ENCODE measurements at places on chromosomes 13 and 19. TPM values are rescaled to one million over a fixed set of nuclear protein-coding genes. Genes with fewer than 3 reads are reported as not detected.
A peak's percentile ranks its signal among the peaks of the same experiment; 100 is the strongest.

GRCh38 chr19:41793414-41793727, 3.0 kb upstream of the CEACAM3 start:
- no peak for DNase-seq

DNA sequence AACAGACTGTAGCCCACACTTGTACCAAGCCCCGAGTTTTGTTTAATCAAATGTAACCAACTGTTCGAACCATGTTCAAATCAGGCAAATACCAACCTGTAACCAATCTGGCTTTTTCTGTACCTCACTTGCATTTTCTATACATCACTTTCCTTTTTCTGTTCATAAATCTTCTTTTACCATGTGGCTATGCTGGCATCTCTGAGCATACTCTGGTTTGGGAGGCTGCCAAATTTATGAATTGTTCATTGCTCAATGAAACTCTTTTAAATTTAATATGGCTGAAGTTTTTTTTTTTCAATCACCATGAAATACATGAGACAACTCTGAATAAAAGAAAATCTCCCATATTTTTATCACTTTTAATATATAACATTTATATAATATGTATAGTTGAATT, 256.1 kb downstream of the SLITRK6 start:
- no peak for DNase-seq

GRCh38 chr13:26621731-26622401, 64.4 kb downstream of the WASF3 start:
- DNase-seq: no peak

- no peak for DNase-seq
Observed at GRCh38 chr19:35334144-35334753, 5.3 kb downstream of the CD22 start.

DNA sequence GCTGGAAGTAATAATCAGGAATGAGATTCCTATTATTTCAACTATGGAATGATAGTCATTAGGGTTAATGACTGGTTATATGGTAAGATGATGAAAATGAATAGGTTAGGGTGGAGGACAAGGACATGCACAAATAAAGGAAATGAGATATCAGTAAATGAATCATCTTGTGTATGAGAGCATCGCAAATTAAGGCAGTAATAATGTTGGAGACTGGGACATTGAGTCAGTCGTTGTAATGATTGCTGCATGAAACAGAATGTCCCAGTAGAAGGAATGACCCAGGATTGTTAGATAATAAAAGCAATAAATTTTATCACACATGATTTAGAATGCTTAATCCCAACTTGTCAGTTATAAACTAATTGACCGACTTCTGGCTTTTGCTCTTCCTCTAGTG, 1733.7 kb upstream of the PCDH20 start:
- no peak for DNase-seq

DNA sequence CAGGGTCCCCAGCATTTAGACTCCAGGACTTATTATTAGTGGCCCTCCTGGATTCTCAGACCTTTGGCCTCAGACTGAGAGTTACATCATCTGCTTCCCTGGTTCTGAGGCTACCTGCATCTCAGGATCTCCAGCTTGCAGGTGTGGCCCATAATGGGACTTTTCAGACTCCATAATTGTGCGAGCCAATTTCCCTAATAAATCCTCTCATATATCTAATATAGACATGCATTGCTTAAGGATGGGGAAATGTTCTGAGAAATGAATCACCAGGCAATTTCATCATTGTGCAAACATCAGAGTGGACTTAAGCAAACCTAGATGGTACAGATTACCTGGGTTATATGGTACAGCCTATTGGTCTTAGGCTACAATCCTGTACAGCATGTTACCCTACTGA, 116.5 kb upstream of the FBXL3 start:
- no peak for DNase-seq

DNA sequence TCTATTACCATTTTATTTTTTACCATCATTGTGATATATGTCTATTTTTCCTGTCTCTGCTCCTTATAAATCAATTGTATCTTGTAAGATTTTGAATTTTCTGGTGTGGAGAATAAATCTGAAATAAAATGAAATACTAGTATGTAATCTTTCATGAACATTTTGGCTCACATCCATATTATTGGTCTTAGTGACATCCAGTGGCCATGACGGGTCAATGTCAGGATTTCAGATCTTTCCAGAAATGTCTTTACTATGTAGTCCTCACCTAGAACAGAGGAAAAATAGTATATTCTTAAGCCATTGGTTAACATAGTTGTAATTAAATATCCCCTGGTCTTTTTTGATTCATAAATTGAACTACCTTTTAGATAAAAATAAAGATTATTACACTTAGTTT, 109.8 kb upstream of the GPC6 start:
- DNase-seq: peak; percentile 9

GRCh38 chr13:90094357-90094756, 1253.1 kb upstream of the MIR17HG start:
- no peak for DNase-seq

DNA sequence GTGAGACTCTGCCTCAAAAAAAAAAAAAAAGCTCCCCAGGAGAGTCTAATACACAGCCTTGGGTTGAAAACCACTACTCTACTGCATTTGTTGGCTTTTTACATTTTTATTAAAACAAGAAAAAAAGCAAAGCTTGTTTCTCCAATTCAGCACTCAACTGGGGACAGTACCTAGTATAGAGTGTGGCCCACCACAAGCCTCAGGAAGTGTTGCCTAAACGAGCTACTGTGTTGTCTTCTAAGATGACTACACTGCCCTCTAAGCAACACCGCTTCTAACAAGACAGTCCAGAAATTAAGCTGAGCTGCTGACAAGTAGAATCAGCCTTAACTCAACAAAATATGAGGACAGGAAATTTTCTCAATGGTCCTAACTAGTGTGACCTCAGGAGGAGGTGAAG, 522.2 kb downstream of the FGF9 start:
- no peak for DNase-seq

- DNase-seq: no peak
Observed at GRCh38 chr13:96112936-96113335, 23.0 kb downstream of the HS6ST3 start.

DNA sequence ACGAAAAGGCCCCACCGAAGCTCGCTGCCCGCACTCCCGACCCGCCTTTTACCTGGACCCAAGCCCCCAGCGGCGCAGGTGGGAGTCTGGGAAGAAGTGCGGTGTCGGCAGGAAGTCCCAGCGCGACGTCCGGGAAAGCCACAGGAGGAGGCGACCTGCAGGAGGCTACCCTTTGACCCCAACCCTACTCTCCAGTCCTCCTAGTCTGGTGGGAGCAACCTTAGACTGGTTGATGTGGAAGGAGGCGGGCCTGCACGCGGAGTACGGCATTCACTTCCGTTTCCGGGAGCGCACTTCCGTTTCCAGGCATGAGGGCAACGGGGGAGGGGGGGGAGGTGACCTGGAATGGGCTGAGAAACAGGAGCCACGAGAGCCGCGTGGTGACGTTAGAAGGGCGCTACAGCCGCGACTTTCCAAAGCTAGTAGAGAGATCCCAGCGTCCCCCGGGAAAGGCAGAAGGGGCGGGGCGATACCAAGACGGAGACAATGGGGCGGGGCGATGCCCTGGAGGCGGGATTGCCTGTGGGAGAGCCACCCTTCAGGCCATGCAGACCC, 28.5 kb downstream of the ZNF266 start:
- DNase-seq: peak; percentile 88

DNA sequence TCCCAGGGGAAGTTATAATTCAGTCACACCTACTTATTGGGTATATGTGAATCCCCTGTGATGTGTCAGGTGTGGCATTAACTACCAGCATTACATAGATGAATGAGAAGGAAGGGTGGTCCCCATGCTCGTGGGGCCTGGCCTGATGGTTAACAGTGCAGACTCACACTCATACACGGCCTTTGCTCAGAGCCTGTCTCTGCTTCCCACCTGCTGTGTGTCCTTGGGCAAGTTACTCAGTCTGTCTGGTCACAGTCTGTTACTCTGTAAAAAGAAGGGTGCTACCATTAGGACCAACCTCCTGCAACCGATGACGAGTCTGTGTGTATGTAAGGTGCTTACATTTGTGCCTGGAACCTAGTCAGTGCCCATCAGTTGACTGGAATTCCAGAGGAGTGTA, 23.8 kb downstream of the SAFB start:
- no peak for DNase-seq

Gene PSG2
- total RNA-seq: not detected

Gene APC2
- 1.3 TPM for total RNA-seq

Gene SIGLEC5
- total RNA-seq: not detected

Gene DYRK1B
- total RNA-seq: 16.0 TPM

Gene RFPL4AL1
- total RNA-seq: not detected

Gene SOX1
- 56.6 TPM for total RNA-seq

Gene LGALS4
- 0.81 TPM for total RNA-seq

Gene KCNJ14
- 6.5 TPM for total RNA-seq

Gene DAND5
- 0.17 TPM for total RNA-seq

Gene ZNF835
- total RNA-seq: 4.6 TPM

Data from A673 (cell line).